Cardiac septum (tissue), 1 donor: ENCODE measurements at places on chromosomes 5 and 9. TPM values are rescaled to one million over a fixed set of nuclear protein-coding genes. Genes with fewer than 3 reads are reported as not detected.

The ZDHHC11B gene
- 5.5 TPM for total RNA-seq

The OBP2B gene
- not detected for total RNA-seq

The PCDHA9 gene
- total RNA-seq: 0.03 TPM

The PCDHGA8 gene
- total RNA-seq: 14.0 TPM

The GLIPR2 gene
- total RNA-seq: 6.6 TPM

The SEMA6A gene
- 4.5 TPM for total RNA-seq

The SPAG8 gene
- total RNA-seq: 3.5 TPM

The LCN2 gene
- total RNA-seq: 2.0 TPM

The DBH gene
- total RNA-seq: not detected

The CKMT2 gene
- 1,231 TPM for total RNA-seq

The PRRC2B gene
- total RNA-seq: 151 TPM

The CRB2 gene
- total RNA-seq: not detected

The CCL27 gene
- not detected for total RNA-seq

The PTPRD gene
- 13.0 TPM for total RNA-seq

The HTR1A gene
- not detected for total RNA-seq

The CCDC69 gene
- 116 TPM for total RNA-seq

The TAS2R1 gene
- not detected for total RNA-seq

The ROPN1L gene
- total RNA-seq: 0.43 TPM

The TMEM232 gene
- total RNA-seq: 1.7 TPM

The NME5 gene
- total RNA-seq: 2.0 TPM

The FBP2 gene
- total RNA-seq: not detected

The OGN gene
- 15.2 TPM for total RNA-seq

The LHX3 gene
- not detected for total RNA-seq

The MAMDC4 gene
- 11.0 TPM for total RNA-seq

The COL5A1 gene
- total RNA-seq: 21.6 TPM

The CHSY3 gene
- 3.1 TPM for total RNA-seq

The TRPM3 gene
- 0.51 TPM for total RNA-seq

The HAVCR2 gene
- total RNA-seq: 1.7 TPM

The PCDHA4 gene
- total RNA-seq: 0.05 TPM

The KCNT1 gene
- 1.2 TPM for total RNA-seq

The SETX gene
- 30.0 TPM for total RNA-seq

The ZFP37 gene
- 2.0 TPM for total RNA-seq

The TMEM252 gene
- not detected for total RNA-seq

The FXN gene
- 22.9 TPM for total RNA-seq

The PLAC8L1 gene
- total RNA-seq: not detected
